Esophagus muscularis mucosa (tissue), 4 donors: ENCODE measurements at places on chromosomes 1 and 21.

DNA sequence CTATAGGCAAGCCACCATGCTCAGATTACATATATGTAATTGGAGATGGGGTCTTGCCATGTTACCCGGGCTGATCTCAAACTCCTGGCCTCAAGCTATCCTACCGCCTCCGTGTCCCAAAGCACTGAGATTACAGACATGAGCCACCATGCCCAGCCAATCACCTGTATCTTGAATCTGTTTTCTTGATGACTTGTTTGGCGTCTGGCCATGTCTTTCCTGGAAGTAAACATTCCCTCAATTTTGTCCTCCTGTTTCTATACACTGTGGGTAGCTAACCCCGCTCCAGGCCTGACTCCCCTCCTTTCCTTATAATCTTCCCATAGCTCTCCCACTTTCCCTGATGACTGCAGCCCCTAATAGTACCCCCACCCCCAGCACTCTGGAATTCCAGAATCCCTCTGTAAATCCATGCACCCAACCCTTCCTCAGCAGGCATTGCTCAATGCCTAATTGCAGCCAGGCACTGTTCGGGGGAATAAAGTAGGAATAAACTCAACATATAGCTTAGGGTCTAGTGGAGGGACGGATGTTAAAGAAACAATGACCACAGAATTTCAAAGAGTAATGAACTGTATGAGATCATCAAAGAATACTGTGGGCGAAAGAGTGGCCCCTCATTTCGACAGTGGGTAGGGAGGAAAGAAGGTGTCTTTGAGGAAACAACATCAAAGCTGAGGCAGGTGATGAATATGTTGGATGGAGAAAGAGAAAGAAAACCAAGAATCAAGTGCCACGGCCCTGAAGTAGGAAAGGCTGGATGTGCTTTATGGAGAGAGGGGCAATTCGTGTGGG lies 161.5 kb downstream of the ADSS2 start:
- H3K36me3 ChIP-seq: no peaks in the 10 kb centered on the region
- H3K27ac ChIP-seq: no peak overlapping the region
- H3K4me3 ChIP-seq: no peak overlapping the region
- H3K27me3 ChIP-seq: no peaks in the 10 kb centered on the region

DNA sequence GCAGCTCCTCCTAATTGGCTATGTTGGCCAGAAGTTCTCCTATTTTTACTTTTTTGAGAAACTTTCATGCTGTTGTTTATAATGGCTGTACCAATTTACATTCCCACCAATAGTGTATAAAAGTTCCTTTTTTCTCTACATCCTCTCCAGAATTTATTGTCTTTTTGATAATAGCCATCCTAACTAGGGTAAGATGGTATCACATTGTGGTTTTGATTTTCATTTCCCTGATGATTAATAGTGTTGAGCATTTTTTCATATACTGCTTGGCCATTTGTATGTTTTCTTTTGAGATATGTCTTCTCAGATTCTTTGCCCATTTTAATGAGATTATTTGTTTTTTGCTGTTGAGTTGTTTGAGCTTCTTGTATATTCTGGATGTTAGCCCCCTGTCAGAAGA lies 46.8 kb downstream of the NTMT2 start:
- no peak overlapping the region for H3K27ac ChIP-seq
- H3K4me3 ChIP-seq: no peak overlapping the region
- H3K4me1 ChIP-seq: peaks cover 14% of the 10 kb centered on the region
- no peak for DNase-seq
- H3K27me3 ChIP-seq: no peaks in the 10 kb centered on the region
- H3K36me3 ChIP-seq: no peaks in the 10 kb centered on the region

DNA sequence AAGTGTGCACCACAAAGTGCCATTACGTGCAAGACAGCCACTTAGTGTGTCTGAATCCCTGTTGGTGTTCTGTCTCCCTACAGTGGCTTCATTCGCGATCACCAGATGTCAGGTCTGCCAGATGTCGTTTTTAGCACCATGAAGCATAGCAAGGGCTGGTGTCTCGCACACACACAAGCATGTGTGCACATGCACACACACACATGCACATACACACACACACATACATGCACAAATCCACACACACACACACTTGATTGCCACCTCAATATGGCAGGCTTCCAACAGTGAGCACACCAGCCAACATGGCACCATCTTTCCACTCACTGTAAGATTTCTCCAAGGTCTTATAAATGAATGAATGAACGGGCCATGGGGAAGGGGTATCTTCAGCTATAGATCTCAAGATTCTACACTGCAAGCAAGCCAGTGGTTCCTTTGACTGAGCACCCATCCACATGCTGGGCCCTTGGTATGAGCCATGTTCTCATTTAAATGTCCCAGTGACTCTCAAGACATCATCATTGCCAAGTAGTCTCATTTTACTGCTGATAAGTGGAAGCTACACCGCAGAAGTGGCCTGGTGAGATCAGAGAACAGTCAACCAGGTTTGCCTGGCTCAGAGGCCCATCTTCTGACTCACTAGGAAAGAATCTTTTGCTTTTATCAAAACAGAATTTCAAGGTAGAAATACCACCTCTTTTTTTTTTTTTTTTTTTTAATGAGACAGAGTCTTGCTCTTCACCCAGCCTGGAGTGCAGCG lies 84.9 kb downstream of the SIM2 start:
- H3K27me3 ChIP-seq: no peaks in the 10 kb centered on the region
- no peaks in the 10 kb centered on the region for H3K4me1 ChIP-seq
- no peak for DNase-seq
- no peak overlapping the region for H3K4me3 ChIP-seq
- H3K36me3 ChIP-seq: no peaks in the 10 kb centered on the region
- no peak overlapping the region for H3K27ac ChIP-seq

DNA sequence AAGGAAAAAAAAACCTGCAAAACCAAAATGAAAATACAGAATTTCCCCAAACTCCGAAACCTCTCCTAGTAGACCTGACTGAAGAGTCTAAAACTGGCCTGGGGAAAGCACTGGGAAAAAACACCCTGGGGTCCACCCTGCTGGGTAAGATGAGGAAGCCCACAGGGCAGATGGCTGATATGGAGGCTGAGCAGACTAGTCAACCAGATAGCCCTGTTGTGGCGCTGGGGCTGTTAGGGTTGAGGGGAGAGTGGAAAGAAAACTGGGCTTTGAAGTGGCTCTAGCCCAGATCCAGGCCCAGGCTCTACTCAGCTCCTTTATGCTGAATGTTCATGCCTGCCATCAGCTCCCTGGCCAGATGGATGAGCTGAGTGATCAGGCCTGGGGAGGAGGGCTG lies 6.8 kb upstream of the SLAMF1 start:
- no peak overlapping the region for H3K27ac ChIP-seq
- no peaks in the 10 kb centered on the region for H3K27me3 ChIP-seq
- DNase-seq: peak; percentile 45

DNA sequence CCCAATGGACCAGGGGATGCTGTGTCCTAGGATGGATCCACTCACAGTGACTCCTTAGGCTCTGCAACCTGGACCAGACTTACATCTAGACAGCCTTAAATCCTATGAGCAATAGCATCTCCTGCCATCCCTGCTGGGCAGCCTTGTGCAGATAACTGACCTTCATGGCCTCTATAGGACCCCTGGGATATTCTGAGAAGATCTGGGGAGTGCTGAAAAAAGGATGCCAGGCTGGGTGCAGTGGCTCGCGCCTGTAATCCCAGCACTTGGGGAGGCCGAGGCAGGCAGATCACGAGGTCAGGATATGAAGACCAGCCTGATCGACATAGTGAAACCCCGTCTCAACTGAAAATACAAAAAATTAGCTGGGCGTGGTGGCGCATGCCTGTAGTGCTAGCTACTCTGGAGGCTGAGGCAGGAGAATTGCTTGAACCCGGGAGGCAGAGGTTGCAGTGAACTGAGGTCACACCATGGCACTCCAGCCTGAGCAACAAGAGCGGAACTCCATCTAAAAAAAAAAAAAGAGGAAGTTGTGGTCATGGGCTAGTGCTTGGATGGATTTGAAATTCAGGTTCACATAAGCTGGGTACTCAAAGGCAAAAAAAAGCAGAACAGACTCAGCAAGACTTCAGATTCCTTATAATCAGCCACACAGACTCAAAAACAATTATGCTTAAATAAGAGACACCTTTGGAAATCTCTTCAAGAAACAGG lies 10.9 kb upstream of the SH2D1B start:
- H3K27ac ChIP-seq: no peak overlapping the region
- DNase-seq: no peak
- no peaks in the 10 kb centered on the region for H3K36me3 ChIP-seq

GRCh38 chr1:207084701-207085180 lies 3.9 kb upstream of the C4BPB start:
- H3K4me1 ChIP-seq: peaks cover 6% of the 10 kb centered on the region
- no peak for DNase-seq
- H3K36me3 ChIP-seq: no peaks in the 10 kb centered on the region
- H3K4me3 ChIP-seq: no peak overlapping the region
- H3K27ac ChIP-seq: no peak overlapping the region

GRCh38 chr1:65265651-65266351 lies 43.5 kb upstream of the DNAJC6 start:
- peak overlapping the region; percentile 60 for H3K4me3 ChIP-seq
- no peaks in the 10 kb centered on the region for H3K36me3 ChIP-seq
- H3K27me3 ChIP-seq: peaks cover 7% of the 10 kb centered on the region
- peak; percentile 83 for DNase-seq
- peaks cover 7% of the 10 kb centered on the region for H3K4me1 ChIP-seq

DNA sequence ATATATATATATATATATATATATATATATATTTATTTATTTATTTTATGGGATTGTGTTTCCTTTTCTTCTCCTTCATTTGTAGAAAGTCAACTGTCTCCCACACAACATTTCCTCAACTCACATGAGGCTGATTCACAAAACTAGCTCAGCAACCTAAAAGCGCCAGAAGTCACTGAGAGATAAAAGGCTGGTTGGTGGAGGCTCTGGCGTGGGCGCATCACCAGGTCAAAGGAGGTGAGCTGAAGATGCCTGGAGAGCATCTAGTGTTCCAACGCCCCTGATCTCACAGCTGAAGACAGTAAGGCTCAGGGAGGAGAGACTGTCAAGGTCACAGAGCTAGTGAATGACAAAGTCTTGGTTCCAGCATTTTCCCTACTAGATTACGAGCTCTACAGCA lies 78.0 kb downstream of the HLCS start:
- H3K4me3 ChIP-seq: no peak overlapping the region
- H3K27ac ChIP-seq: no peak overlapping the region
- DNase-seq: no peak
- no peaks in the 10 kb centered on the region for H3K27me3 ChIP-seq
- H3K4me1 ChIP-seq: no peaks in the 10 kb centered on the region

DNA sequence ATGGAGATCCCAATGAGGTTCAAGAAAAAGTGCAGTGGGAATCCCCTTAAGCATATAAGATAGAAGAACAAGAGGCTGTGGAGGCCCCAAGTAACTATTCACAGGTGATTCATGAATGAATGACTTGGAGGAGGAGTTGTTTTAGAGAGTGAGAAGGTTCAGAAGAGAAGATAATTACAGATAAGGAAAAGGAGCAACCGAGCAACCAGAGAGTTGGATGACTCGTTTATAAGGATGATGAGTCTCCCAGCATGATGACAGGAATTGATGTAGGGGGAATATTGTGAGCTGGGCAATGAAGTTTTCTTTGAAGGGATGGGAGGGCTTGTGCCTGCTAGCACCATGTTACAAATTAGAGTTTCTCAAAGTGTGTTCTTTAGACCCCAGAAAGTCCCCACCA lies 9.8 kb downstream of the C8A start:
- no peak overlapping the region for H3K27ac ChIP-seq
- H3K4me1 ChIP-seq: no peaks in the 10 kb centered on the region
- no peak for DNase-seq
- H3K4me3 ChIP-seq: no peak overlapping the region
- no peaks in the 10 kb centered on the region for H3K27me3 ChIP-seq

DNA sequence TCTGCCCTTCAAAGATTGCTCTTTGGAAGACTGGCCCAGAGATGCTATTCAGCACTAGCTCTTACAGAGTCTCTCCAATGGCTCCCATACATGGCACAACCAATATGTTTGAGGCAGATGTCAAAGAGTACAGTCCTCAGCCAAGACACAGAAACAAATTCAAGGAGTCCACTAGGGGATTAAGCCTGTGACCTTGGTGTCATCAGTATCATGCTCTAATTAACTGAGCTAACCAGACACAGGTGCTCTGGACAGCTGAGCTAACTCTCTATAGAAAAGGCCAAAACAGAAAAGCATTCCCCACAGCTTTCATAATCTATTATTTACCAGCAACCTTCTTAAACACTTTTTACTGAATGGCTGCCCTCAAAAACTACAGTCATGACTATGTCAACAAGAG lies 666.0 kb upstream of the PLXNA2 start:
- no peak for DNase-seq
- H3K4me1 ChIP-seq: no peaks in the 10 kb centered on the region

DNA sequence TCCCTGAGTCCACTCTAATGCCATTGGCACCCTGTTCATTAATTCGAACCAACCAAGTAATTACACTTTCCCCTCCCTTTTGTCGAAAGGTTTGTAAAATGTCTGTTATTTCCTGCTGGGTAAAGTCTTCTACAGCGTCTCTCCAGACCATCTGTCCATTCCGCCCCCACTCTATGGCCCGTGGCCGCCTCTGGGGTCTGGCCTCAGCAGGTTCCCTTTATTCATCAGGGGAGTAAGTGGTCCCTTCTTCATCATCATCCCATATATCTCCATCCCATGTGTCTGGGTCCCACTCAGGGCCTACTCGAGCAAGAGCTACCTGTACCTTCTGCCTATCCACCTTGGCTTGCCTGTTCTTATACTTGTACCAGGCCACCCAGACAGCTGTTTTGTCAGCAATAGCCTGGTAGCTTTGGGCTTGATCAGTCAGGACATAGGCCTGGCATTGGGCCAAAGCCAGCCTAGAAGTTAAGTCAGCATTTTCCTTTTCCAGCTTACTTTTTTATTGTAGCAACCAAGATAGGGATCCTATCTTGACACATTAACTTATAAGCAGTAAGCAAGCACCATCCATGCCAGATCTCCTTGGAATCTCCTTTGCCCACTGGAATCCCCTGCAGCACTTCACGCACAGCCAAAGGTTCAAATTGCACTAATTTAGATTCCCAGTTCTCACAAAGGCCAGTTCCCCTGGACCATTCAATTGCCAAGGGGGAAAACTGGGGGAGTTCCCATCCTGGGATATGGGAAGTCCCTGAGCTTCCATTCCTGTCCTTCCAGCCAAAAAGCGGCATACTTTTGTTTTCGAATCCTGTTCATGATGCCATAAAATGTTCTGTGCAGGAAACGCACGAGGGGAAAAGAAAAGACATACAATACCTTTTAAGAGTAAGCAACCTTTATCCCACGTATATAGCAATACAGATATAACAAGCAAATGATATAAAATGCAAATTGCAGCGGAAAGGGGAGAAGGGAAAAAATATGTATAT lies 6.6 kb upstream of the STUM start:
- H3K27ac ChIP-seq: no peak overlapping the region
- DNase-seq: no peak
- no peaks in the 10 kb centered on the region for H3K27me3 ChIP-seq
- H3K4me1 ChIP-seq: peaks cover 13% of the 10 kb centered on the region
- no peaks in the 10 kb centered on the region for H3K36me3 ChIP-seq
- no peak overlapping the region for H3K4me3 ChIP-seq

DNA sequence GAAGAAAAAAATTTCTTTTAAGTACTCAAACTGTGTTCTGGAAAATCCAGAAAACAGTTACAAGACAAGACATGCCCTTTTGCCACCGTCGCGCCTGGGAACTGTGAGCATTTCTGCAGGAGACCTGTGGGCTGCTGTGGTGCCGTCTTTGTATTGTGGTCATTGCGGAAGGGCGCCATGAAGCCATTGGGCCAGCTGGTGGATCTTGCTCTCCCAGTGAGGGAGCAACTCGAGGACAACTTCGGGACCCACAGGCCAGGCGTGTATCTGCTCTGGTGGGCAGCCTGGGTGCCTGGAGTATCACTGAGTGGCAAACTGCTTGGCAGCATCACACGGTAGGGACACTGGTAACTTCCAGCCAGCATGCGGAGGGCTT lies 3.8 kb upstream of the THEMIS2 start:
- no peak for DNase-seq
- H3K27me3 ChIP-seq: no peaks in the 10 kb centered on the region
- H3K4me1 ChIP-seq: peaks cover 16% of the 10 kb centered on the region
- H3K36me3 ChIP-seq: no peaks in the 10 kb centered on the region
- H3K4me3 ChIP-seq: no peak overlapping the region
